ENCODE measurements at places on chromosomes 5 and 9.
A peak's percentile ranks its signal among the peaks of the same experiment; 100 is the strongest.

DNA sequence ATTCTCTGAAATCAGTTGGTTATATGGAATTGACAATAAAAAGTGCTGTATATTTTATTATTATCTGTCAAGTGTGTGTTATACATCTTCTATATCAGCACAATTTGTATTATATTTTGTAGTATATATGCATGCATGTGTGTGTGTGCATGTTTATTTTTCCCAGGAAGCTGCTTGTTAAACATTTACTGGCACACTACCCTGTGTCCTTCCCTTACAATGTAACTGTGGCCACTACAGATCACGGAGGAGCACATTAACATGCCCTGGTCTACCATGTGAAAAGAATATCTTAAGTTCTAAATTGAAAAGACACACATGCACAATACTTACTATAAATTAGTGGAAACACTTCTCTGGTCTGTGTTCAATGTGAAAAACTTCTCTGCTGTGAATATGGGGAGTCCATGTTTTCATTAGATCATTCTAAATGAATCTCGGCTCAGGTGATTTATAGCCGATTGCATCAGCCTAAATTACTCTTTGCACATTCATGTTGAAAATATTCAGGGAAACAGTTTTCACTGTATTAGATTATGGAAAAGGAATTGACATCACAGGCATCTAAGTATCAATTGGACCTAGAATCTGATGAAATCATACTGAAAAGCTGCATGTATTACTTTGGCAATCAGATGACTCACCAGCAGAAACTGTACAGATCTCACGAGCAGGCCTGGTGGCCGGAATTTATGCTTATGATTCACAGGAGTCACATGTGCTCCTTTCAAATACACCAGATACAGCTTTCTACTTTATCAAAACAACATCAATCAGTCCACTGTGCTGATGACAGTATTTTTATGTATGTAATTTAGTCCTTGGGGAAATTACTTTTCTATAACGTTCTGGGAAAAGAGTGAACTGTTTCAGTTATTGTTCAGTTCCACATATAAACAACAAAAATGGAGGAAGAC is 39.4 kb downstream of the LURAP1L start:
- peak; percentile 6 for DNase-seq

DNA sequence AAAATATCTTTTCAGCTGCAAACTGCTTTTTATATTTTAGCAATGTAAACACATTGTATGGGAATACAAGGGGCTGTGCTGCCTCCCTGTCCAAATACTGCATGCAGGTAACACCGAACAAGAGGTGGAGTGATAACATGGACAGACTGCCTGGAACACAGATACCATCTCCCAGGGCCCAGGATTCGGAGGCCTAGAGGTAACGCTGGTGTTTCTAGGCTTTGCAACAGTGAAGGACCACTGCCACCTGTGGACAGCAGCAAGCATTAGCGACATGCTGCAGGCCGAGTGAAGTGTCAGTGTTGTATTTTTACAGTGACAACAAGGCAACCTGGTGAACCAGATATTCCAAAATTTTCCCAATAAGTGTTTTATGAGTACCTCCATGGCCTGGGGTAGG is 379.1 kb downstream of the DMRT2 start:
- DNase-seq, result no peak

GRCh38 chr5:10684303-10685086 is 76.5 kb downstream of the DAP start:
- DNase-seq, result no peak

DNA sequence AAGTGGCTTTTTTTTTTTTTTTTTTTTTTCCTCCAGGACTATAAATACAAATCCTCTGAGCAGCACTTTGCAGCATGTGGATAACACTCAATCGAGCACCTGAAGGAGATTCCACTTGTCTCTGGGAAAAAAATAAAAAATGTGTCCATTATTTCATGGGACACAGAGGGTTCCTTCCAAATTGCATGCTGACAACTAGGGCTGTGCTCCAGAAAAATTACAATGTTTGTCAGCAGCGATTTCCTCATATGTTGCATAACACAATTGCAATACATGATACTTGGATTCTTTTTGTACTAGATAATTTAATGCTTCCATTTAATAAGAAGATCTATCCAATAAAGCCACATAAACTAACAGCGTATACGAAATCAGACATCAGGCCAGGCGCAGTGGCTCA is 84.4 kb downstream of the CDH18 start:
- no peak for DNase-seq

GRCh38 chr5:88518131-88519016 is 249.7 kb upstream of the TMEM161B start:
- DNase-seq, result no peak

- DNase-seq, result no peak
Observed at GRCh38 chr9:137784046-137784445, 93.5 kb upstream of the CACNA1B start.

- peak; percentile 32 for DNase-seq
Observed at GRCh38 chr9:116149844-116150243, 3.7 kb upstream of the PAPPA start.

DNA sequence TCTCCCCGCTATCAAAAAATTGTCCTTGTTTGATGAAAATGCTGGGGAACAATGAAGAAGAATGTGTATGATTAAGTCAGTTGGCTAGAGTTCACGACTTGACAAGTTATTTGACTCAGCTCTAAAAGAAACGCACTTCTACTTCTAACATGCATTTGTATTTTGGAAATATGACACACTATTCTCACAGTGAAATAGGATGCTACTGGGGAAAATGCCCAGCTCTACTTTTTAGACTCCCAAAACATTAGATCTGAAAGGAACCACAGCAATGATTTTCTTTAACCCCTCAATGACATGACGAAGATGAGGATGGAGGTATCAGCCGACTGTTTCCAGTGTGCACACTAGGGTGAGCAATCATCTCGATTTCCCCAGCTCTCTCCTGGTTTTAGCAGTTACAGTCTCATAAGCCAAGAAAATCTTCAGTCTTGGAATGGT is 83.6 kb upstream of the PCSK1 start:
- no peak for DNase-seq
